Stimulated activated naive B cell treated with anti-CD40 and anti-IgM and Interleukin-4, amounts not matched to agents 10 μg/mL and 1 μg/mL and 100 μg/mL, for 72 hours (primary cell): ENCODE measurements at places on chromosomes 7 and 10.

DNA sequence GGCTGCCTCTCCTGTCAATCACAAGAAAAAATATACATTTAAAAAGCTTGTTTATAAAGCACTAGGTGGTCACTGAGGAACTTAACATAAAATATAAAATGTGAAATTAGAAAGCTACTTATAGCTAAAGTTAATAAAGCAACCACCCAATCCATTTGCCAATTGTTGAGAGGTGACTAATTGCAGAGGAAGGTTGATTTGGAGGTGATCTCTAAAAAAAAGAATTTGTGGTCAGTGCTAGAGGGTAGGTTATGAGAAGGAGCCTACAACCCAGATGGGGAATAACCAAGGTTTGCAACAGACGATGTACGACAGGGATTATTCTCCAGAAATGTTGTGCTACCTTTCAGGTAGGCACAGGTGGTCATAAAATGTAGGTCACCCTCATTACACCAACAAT is 444.2 kb upstream of the C7orf33 start:
- no peak for DNase-seq

GRCh38 chr7:8480527-8480926 is 47.1 kb downstream of the NXPH1 start:
- no peak for DNase-seq

GRCh38 chr7:1555813-1556543 is at the start of gene TMEM184A:
Gene TMEM184A, minus strand, starts transcription at chr7:1556205. Its CDS starts 721 bp downstream, at chr7:1555484.
- peak; percentile 31 for DNase-seq

DNA sequence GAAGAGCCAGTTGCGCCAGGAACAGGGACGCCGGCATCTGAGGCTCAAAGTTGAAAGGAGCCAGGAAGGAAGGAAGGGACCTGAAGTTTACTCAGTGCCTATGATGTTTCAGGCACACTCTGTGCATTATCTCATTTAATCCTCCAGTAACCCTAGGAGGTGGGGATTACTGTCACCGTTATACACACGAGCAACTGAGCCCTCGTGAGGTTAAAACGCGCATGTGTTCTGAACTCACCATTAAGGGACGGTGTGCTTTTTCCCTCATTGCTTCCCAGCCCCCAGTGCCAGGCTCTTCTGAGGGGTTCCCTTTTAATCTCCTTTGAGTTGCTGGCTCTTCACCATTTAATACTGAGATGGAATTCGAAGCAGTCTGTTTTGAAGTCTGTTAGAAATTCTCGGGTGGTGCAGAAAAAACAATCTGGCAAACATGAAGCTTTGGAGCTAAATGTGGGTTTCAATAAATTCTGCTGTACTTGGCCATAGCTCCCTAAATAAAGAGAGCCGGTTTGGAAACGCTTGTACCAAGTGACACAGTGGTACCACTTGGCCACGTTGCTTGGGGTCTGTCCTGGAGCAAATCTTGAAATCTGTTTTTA is 102.2 kb downstream of the TAX1BP1 start:
- no peak for DNase-seq

- no peak for DNase-seq
Observed at GRCh38 chr10:102769375-102770107, 25.8 kb downstream of the WBP1L start.

GRCh38 chr7:2958416-2959102 is 85.1 kb downstream of the CARD11 start:
- DNase-seq = no peak

DNA sequence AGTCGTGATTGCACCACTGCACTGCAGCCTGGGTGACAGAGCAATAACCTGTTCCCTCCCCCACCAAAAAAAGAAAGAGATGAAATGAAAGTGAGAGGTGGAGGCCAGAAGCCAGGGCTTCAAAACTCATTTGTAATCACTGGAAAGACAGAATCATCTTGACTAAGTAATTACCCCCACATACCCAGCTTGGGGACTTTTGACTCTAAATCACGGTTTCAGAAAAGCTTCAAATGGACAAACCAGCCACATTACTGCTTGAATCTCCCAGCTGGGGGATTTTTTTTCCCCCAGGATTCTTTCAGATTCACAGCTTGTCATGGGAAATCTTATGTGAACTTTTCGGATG is 361.0 kb downstream of the FRMD4A start:
- DNase-seq = no peak

DNA sequence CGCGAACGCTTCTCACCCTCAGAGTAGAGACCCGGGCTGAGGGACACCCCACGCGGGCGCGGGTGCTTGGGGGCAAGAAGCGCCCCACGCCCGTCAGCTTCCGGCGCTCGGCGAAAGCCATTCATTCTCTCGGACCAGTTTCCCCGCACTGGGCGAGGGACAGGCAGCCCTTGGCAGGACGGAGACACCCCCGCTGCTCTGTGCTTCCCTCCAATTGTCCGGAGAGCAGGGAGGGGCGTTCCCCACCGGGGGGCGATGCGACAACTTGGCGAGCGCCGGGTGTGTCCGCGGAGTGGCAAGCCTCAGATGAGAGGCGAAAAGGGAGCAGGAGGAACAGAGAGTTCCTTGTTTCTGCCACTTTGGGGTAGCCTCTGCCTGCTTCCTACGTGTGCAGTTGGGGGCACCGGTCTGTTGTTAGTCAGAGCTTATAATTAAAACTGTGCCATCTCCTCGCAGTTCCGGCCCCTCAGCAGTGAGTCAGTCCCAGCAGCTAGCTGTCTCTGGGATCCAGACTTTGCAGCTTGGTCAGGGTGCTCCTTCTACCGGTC is 1.7 kb downstream of the GPR158 start:
- peak; percentile 44 for DNase-seq
